ENCODE measurements at places on chromosomes 4 and X.
A peak's percentile ranks its signal among the peaks of the same experiment; 100 is the strongest.

DNA sequence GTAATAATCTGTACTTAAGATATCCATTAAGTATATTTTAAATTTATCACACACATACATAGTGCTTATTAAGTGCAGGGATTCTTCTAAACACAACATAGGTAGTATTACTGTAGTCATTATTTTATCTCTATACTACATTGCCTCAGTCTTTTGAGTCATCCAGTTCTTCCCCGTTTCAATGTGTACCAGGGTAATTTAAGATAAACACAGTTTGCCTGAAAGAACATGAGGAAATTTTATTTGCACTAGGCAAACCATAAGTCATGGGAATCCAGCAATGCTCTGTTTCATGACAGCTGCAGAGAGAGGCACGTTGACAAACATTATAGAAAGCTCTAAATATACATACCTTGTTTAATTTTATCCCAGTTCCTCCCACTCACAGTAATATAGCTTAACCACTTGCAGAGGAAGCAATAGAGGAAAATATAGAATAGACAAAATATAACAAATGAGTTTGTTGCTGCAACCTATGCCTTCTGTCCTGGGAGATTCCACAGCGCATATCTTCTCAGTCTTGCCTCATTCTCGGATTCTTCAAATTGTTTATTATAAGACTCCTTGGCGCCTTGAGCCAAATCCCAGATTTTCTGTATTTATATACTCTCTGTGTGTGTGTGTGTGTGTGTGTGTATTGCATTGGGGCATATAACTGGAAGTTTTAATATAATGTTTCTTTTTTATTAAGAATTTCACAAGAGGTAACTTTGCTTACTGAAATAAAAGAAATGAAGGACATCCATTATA, 258.6 kb downstream of the FAM133A start:
- H3K4me3 ChIP-seq, result no peak overlapping the region
- H3K27me3 ChIP-seq, result no peaks in the 10 kb centered on the region
- H3K36me3 ChIP-seq, result no peaks in the 10 kb centered on the region

DNA sequence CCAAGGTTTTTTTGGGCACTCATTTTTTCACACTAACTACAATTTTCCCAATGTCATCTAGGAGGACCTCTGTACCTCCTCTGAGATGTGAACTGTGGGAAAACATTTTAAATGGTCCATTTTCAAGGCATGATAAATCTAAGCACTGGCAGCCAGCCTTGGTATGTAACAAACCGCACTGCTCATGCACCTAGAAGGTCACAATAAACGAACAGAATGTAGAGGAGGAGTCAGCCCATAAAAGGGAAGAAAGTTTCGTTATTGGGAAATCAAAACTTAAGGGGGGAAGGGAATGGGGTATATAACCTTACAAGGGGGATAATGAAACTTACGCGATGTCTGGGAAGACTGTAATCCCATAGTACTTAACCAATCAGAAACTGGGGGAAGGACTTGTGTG, 16.4 kb downstream of the COX18 start:
- H3K27me3 ChIP-seq, result no peaks in the 10 kb centered on the region
- H3K36me3 ChIP-seq, result peaks cover 11% of the 10 kb centered on the region
- no peak overlapping the region for H3K4me3 ChIP-seq
- no peak overlapping the region for H3K27ac ChIP-seq
- no peaks in the 10 kb centered on the region for H3K4me1 ChIP-seq

GRCh38 chr4:73944061-73944875, 37.6 kb downstream of the PF4 start:
- H3K27ac ChIP-seq, result no peak overlapping the region
- H3K4me3 ChIP-seq, result peak overlapping the region; percentile 12
- H3K36me3 ChIP-seq, result no peaks in the 10 kb centered on the region
- H3K4me1 ChIP-seq, result peaks cover 10% of the 10 kb centered on the region
- no peak for DNase-seq
- H3K27me3 ChIP-seq, result peaks cover 18% of the 10 kb centered on the region

- no peaks in the 10 kb centered on the region for H3K27me3 ChIP-seq
- DNase-seq, result no peak
- no peak overlapping the region for H3K27ac ChIP-seq
- no peak overlapping the region for H3K4me3 ChIP-seq
- no peaks in the 10 kb centered on the region for H3K36me3 ChIP-seq
- no peaks in the 10 kb centered on the region for H3K4me1 ChIP-seq
These were observed 10.3 kb downstream of the ADH6 start for GRCh38 chr4:99208719-99209075.

- H3K27ac ChIP-seq, result no peak overlapping the region
- H3K4me1 ChIP-seq, result no peaks in the 10 kb centered on the region
- no peaks in the 10 kb centered on the region for H3K36me3 ChIP-seq
These were observed 154.5 kb upstream of the GALNT7 start for GRCh38 chr4:173014113-173014558.

DNA sequence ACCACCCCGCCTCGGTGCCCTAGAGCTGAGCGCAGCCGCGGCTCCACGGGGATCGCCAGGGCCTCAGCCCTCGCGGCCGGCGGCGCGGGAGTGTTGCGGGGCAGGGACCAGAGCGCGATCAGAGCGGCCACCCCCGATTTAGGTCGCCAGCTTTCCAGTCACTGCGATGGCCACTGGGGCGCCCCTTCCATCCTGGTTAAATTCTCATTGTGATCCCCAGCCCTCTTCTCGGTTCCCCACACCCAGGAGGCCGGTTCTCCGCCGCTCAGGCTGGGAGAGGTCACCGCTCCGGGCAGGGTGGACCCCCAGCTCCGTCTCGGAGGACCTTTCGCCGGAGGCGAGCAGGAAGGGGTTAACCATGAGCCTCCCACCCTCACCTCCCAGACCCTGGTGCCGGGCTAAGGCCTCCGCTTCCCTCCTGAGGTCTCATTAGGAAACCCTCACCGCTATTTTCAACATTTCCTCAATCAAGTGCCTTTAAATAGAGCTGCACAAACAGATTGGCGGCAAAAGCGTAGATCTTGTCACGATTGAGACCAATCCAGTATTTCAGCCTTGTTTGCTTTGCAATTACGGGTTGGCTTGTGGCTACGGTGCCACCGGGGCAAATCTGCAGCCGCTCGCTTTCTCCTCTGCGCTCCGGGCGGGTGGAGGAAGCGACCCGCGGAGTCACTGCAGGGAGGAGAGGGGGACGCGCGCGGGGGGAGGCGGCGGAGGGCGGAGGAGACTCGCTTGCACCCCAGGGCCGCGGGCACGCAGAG, 8.3 kb upstream of the HAND2 start:
- H3K36me3 ChIP-seq, result no peaks in the 10 kb centered on the region
- H3K27ac ChIP-seq, result peak overlapping the region; percentile 99
- DNase-seq, result peak; percentile 81
- no peaks in the 10 kb centered on the region for H3K27me3 ChIP-seq

DNA sequence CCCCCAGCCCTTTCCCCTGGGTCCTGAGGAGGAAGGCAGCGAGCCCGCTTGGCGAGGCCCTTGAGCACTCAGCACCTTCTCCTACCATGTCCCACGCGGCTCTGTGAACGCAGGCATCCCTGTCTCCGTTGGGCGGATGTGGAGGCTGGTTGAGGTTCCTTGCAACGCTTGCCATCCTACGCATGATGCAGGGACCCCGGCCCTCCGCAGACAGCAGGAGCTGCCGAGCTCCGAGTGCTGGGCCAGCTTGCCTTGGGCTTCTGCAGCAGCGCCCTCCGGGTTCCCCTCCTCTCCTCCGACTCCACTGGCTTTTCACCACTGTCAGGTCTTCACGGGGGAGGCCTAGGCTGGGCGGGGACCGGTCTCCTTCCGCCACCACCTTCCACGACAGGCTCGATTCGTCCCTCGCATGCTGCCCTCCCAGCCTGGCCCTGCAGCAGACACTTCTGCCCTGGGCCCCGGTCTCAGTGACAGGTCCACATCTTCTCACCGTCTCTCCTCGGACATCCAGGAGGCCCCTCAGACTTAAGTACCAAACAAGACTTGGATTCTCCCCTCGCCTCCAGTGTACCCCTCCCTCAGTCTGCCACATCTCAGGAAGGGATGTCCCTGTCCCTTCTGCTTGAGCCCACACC, 67.6 kb upstream of the HGFAC start:
- H3K4me3 ChIP-seq, result no peak overlapping the region
- H3K36me3 ChIP-seq, result no peaks in the 10 kb centered on the region
- H3K27ac ChIP-seq, result no peak overlapping the region
- peaks cover 19% of the 10 kb centered on the region for H3K4me1 ChIP-seq
- H3K27me3 ChIP-seq, result no peaks in the 10 kb centered on the region

- DNase-seq, result no peak
- no peak overlapping the region for H3K4me3 ChIP-seq
- H3K36me3 ChIP-seq, result no peaks in the 10 kb centered on the region
- no peak overlapping the region for H3K27ac ChIP-seq
- H3K27me3 ChIP-seq, result no peaks in the 10 kb centered on the region
- no peaks in the 10 kb centered on the region for H3K4me1 ChIP-seq
These were observed 172.8 kb downstream of the ANTXR2 start for GRCh38 chr4:79900182-79900581.
